Lower leg skin (tissue), 4 donors: ENCODE measurements at places on chromosomes 3 and 15.

DNA sequence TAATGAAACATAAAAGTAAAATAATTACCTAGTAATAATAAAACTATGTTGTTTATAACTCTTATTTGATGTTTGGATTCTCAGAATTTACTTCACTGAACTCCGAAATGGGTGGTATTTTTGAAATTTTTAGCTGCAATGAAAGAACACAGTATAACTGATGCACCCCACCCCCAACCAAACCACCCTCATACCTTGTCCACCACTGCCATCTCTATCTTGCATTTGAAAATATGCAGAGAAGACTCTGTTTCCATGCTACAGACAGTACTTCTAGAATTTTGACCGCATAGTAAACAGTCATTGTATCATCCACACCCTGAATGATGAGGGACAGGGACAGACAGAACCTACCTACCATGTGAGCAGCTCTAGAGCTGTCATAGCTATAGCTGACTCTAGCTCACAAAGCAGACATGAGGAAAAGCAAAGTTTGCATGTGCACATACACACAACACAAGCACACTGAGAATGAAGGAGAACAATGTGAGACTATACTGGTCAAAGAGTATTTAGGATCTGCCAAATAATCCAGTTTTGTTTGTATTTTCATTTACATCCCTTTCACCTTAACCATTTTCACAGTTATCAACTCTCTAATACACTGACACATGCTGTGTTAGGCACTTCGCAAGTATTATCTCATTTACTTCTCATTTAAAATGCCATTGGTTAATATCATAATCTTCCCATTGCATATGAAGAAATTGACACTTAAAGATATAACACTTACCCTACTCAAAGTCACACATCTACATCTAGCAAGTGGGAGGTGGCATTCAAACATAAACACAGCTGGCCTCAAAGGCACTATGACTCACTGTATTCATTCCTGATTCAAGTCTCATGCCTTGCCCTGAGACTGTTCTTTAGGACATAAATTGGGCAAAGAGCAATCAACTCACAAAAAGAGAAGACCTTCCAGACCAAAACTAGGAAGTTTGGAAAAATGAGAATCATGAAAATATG, 1014.7 kb upstream of the CFAP20DC start:
- no peak for DNase-seq

DNA sequence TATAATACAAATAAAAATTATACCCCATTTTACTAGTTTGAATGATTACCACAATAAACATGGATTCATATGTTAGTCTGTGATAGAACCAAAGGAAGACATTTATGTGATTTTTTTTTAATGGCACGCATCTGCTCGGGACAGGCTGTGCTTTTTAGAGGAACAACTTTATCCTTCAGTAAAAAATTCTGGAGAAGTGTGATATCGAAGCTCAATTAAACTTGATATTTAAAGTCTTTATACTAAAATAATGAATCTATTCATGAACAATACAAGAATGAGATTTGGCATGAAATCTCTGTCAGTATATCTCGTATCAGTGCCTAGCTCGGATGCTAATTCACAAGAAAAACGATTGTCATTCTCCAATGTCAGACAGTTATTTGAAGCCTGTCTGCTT, 230.8 kb upstream of the ZNF717 start:
- DNase-seq: no peak

- DNase-seq: no peak
Measured at GRCh38 chr15:42092398-42093318, 1.7 kb downstream of the PLA2G4D start.

- no peak for DNase-seq
Measured at GRCh38 chr3:104523136-104523535, 843.6 kb upstream of the ALCAM start.

DNA sequence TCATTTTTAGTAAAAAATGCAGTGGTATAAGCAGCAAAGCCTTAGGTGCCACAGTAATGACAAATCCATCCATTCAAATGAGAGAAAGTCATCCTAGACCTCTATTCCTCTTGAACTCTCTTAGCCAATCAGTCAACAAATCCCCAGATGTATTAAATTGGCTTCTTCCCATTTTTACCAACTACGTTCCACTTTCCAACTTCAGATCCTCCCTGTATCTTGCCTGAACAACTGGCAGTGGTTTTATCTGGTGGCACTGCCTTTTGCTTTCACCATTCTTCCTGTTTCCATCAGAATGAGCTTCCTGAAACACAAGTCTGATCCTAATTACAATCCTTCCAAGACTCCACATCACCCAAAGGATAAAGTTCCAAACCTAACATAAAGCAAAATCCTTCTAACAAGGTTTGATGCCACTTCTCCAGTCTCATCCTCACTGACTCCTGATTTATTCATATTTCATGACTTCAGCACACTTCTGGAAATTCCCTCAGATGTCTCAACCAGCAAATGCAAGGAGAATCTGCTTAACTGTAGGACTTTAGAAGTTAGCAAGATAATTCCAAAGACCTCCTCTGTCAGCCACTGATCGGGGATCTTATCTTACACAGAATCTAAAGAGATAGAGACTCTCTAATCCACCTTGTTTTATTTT, 69.8 kb upstream of the SLC4A7 start:
- no peak for DNase-seq

DNA sequence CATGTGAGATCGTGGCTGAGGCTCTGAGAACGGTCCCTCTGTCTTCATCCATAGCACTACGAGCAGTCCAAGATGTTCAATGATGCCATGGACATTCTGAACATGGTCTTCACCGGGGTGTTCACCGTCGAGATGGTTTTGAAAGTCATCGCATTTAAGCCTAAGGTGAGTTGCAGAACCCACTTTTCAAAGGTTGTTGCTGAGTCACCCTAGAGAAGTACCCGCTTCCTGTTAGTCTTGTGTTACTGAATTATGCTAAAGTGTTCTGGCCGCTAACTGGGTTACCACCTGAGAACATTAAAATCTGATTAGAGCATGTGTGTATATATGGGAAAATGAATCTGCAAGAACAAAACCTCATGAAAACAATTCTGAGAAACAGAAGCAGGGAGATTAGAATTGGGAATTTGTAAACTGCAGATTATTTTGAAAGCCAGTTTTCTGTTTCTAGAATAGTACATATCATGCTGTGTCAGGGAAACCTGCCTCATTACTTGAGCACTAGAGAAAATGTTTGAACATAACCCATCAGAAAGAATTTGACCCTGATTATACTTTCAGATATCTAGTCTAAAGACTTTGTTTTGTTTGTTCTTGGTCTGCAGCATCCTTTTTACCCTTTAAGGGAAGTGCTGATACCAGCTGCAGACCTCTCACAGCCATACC, 92.6 kb downstream of the CHDH start:
- no peak for DNase-seq

- no peak for DNase-seq
Measured at GRCh38 chr3:16059081-16059537, 115.4 kb upstream of the GALNT15 start.

DNA sequence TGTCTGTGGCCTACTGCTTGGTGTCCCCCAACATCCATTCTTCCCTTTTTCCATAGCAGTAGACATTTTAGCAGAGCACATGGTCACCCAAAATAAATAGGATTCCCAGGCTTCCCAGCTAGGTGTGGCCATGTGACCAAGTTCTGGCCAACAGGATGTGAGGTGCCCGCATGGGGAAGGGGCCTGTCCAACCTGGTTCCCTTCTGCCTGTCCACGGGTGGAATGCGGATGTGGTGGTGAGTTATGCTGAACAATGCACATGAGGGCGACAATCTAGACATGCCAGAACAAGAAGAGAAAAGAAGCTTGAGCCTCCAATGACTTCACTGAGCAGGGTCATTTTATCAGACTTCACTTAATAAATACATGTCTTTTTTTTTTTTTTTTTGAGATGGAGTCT, 77.6 kb upstream of the DLG1 start:
- DNase-seq: no peak

DNA sequence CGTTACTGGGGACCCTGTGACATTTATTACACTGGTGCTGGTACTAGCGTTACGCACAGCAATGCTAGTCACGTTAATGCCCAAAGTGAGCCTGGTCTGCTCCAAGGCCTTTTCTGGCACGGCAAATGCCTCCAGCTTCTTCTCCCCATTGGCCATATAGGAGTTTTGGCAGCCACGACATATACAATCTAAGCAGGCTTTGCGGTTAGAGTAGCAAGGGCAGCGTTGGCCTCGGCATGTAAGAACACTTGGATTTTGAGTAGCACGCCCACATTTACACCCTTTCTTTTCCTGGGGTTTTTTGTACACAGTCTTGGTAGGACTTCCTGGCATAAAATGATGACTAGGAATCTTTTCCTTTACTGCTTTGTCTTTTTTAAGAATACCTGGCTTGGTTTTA, 44.9 kb downstream of the MSL2 start:
- DNase-seq: no peak

GRCh38 chr15:92611995-92612745, 43.4 kb downstream of the FAM174B start:
- DNase-seq: no peak

DNA sequence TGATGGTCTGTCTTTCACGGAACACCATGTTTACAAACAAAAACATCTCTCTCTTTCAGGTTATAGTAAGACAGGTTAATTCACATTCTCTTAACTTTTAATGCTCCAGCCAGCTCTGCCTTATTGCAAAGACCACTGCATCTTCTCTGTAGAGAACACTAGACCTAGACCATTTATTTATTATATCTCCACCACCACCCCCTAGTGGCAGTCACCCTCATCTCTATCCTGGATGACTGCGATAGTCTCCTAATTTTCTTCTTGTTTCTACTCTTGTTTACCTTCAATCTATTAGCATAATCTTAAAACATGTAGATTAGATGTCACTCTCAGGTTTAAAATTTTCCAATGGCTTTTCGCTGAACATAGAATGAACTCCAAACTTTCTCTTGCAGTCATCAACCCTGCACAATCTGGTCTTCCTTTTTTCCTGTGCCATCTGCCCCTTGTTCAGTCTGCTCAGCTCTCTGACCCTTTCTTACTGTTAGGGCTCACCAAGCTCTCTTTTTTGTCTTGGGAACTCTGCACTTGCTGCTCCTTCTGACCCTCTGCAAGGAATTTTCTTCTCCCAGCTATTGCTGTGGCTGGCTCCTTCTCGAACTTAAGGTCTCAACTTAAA, 155.6 kb downstream of the SQOR start:
- DNase-seq: no peak

- no peak for DNase-seq
Measured at GRCh38 chr3:11555881-11556633, 87.7 kb downstream of the VGLL4 start.

DNA sequence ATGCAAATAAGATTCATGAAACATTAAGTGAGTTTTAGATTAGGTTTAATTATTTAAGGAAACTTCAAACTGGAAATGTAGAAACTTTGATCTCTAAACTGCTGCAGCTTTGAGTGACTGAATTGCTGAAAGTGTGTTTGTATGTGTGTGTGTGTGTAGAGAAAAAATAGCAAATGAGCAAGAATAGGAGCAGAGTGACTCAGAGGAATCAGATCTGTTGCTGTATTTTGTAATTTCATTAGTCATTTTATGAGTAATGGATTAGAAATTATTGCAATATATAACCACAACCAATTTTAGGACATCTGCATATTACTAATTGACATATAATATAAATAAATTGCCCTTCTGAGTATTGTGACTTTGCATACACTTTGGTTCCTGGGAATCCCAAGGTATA, 52.8 kb upstream of the SLC9A9 start:
- DNase-seq: no peak

DNA sequence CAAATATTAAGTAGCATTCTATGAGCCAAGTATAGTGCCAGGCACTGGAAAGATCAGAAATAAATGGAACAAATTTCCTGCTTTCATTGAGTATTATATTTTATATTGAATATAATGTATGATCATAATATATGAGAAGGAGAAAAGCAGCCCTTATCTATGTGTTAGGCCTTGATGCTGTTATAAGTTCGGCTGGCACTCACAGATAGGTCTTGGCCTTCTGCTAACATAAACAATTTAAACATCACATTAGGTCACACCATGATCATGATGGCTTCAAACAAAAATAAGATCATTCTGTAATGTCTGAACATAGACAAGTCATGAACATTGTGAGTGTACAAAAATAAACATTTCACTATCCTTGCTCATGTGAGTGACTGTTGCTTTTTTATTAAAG, 584.0 kb upstream of the ZNF385D start:
- DNase-seq: no peak

DNA sequence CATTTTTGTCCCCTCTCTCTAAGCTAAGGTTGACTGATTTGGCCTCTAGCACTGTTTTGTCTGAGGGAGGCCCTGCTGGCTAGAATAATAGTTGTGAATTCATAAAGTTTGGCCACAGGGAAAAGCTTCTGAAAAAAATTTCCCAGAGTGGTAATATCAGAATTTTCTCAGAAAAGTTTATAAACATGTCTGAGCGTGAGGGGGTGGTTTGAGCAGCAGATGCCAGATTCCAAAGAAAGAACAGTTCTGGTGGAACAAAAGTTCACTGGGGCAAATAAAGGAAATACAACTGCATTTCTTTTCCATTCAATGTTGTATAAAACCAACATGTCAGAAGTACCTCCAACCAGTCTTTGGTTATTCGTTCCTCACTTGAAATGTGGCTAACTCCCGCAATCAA, 61.2 kb downstream of the CLDN1 start:
- DNase-seq: no peak
